ENCODE measurements at places on chromosomes 5 and 9.

GRCh38 chr9:38130724-38131123, 61.7 kb upstream of the SHB start:
- no peak for DNase-seq

- DNase-seq: no peak
Measured at GRCh38 chr5:122703203-122703602, 71.7 kb upstream of the SNX2 start.

DNA sequence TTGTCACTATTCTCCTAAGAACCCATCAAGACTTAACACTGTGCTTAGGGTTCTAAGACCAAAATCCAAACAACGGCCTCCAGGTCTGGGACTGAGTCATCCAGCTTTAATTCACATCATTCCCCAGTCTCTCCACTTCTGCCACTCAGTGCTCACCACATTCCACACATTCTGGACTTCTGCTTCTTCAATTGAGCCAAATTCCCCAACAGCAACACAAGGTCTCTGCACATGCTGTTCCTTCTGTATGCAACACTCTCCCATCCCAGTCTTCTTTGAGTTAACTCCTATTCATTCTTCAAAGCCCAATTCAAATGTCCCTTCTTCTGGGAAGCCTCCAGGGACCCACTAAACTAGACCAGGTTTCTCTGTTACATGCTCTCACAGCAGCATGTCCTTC, 97.8 kb downstream of the GPR21 start:
- DNase-seq: no peak

GRCh38 chr9:81563739-81564138, 125.6 kb downstream of the TLE1 start:
- DNase-seq: no peak

DNA sequence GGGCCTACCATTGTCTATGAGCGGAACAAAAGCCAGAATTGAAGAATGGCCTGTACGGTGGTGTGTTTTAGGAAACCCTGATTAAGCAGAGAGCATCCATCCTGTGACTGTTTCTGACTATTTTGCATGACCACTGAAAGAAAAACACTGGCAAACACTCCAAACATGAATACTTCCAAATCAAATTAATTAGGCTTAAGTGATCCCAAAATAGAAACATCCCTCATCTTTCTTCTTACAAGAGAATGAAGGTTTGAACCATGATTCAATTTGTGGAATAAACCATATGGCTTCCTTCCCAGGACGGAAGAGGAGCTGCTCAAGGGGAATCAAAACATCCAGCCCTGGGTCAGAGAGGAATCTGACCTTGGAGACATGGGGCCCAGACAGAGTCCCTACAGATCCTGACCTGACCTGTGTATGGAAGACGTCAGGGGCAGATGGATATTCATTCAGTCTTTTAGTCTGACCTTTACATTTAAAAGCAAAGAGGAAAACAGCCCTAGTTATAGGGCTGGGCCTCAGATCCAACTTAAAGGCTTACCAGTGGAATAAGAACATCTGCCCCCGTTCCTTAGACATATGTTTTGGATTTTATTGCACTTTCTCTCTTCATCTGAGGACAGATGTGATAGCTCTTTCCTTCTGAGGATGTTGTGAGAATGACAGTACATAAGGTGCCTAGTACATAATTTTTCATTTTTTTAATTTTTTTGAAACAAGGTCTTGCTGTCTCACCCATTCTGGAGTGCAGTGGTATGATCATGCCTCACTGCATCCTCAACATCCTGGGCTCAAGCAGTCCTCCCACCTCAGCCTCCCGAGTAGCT, 17.6 kb upstream of the RECK start:
- no peak for DNase-seq

All from NCI-H2081 (cell line).